ENCODE measurements at places on chromosomes 12 and 14.
A peak's percentile ranks its signal among the peaks of the same experiment; 100 is the strongest.

- no peak for DNase-seq
These were observed 48.5 kb downstream of the VCPKMT start for GRCh38 chr14:50067723-50068495.

GRCh38 chr14:102728501-102728900 lies 48.7 kb upstream of the TRAF3 start:
- no peak for DNase-seq

GRCh38 chr12:116697305-116697704 lies 40.6 kb downstream of the SPRING1 start:
- DNase-seq = no peak

DNA sequence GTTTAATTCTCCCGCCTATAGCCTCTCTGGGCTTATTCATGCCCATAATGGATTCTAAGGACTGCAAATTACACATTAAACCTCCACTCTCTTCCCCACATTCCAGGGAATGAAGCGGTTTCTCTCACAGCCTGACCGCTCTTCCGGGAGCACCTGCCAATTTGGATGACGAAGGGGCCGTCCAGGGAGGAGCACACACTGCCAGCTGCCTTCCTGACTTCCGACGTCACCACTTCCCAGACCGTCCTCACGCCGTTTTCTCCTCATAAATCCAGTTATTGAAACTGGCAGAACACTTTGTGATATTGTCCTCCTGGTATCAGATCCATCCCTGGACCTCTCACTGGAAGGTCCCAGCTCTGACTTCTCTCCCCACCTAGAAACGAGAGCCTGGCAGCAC lies 87.6 kb downstream of the GCH1 start:
- no peak for DNase-seq

DNA sequence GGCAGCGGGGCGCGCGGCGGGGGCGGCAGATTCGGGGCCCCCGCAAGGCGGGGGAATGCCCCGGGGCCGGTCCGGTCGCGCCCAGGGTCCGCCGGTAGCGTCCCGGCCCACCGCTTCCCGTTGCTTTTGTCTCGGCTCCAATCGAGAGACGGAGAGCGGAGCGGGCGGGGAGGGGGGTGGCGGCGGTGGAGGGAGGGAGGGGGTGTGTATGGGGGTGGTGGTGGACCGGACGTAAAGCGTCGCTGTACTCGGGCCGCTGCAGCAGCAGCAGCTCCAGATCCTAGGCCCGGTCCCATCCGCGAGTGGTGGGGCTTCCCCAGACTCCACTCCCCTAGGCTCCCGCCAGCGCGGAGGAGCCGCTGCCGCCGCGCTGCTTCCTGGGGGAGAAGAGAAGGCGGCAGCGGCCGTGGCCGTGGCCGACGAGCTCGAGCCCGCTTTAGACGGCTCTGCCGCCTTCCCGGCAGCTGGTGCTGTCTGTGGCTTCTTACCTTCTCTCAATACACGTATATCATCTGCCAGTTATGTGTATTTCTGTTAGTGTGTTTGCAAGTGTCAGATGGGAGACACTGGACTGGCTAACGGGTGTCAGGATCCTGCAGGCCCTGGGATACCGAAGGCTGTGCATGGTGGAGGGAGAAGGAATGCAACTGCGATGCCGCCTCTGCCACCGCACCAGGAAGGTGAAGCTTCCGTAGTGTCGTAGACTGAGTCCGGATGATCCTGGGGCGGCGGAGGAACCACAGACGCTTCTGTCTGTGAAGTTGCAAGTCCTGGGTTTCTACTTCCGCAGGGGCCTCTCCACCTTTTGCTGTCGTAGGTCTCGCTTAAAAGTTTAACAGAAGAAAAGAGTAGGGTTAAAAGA lies 508 bp downstream of the CNOT2 start:
- DNase-seq = peak; percentile 66

GRCh38 chr12:57009949-57010626 lies 3.7 kb upstream of the ZBTB39 start:
- DNase-seq = no peak

DNA sequence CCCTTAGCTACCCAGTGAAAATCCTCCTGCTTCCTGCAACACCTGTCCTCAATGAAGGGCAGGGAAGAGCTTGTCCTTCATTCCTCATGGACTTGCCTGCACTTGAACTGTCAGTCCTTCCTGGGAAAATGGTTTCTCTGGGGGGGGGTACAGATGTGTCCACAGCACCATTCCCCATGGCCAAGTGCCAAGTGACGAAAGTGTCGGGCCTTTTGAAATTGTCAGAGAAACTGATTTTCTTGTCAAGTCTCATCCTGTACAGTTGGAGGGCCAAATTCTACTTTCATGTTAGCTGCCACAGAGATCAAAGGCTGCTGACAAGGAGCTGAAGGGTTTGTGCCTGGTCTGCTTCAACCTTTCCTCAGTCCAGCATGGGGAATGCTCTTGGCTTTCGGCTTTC lies 179.5 kb upstream of the PARP11 start:
- DNase-seq = no peak

DNA sequence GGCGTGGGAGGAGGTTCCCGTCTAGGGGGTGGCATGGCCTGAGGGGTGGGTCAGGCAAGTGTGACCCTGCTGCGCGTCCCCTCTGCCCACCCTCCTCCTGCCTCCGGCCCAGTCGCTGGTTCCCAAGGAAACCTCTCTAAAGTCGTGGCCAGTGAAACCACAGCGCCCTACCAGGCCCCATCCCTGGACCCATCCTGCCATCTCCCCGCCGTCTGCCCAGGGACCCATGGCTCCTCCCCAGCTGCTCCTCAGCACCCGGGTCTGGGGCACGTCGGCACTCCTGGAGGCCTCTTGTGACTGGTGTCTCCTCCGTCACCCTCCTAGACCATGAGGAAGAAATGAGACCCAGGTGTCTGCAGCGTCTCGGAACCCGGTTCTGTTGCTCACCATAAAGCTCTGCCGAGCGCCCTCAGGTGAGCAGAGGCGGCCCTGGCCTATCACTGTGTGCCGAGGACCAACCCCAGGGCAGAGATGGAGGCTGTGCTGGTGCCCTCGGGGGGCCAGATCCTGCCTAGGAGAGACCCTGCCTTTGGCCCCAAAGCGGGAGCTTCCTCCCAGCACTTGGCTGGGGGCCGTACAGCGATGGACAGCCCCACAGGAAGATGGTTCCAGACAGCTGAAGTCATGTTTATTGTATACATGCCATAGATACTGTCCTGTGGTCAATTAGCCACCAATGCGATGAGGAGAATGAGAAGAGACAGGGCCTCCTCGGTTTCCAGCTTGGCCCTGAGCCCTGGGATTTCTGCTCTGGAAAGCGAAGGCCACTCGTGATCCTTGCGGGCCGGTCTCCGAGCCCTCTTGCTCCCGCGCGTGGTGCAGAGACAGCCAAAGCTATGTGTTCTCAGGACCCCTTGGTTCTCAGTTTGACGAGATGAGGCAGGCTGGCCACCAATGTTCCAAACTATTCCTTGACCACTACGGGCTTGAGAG lies 222.5 kb upstream of the RTL1 start:
- no peak for DNase-seq

GRCh38 chr12:100398307-100398706 lies 41.4 kb downstream of the SLC17A8 start:
- DNase-seq = no peak

GRCh38 chr12:109588461-109589239 lies 15.1 kb downstream of the MVK start:
- no peak for DNase-seq

DNA sequence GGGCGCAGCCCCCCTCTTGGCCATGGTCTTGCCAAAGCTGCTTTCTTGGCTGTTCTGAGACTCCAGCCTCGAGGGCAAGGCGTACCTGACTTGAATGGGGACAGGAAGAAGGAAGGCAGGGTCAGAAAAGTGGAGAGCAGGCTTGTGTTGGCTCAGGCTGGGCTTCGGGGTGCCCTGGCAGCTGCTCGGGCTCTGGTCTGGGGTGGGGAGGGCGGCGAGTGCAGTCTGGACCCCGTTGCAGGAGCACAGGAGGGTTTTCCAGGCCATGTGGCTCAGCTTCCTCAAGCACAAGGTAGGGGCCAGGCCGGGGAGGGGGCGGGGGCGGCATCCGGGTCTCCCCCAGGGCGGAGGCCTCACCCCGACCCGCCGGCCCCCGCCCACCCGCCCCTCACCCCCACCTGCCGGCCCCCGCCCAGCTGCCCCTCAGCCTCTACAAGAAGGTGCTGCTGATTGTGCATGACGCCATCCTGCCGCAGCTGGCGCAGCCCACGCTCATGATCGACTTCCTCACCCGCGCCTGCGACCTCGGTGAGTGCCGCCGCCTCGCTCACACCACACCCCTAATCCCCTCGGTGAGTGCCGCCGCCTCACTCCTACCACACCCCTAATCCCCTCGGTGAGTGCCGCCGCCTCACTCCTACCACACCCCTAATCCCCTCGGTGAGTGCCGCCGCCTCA lies 4.2 kb downstream of the NOC4L start:
- DNase-seq = peak; percentile 48

- DNase-seq = no peak
These were observed 34.1 kb upstream of the SPTSSA start for GRCh38 chr14:34496007-34496678.

- DNase-seq = no peak
These were observed 138.5 kb downstream of the FUT8 start for GRCh38 chr14:65550779-65551643.

GRCh38 chr14:67360470-67361206 lies 510 bp downstream of the EIF2S1 start:
- no peak for DNase-seq

- no peak for DNase-seq
These were observed 19.6 kb downstream of the CLMN start for GRCh38 chr14:95300002-95300696.

GRCh38 chr12:80714846-80715245 lies 1.9 kb upstream of the MYF5 start:
- DNase-seq = no peak

DNA sequence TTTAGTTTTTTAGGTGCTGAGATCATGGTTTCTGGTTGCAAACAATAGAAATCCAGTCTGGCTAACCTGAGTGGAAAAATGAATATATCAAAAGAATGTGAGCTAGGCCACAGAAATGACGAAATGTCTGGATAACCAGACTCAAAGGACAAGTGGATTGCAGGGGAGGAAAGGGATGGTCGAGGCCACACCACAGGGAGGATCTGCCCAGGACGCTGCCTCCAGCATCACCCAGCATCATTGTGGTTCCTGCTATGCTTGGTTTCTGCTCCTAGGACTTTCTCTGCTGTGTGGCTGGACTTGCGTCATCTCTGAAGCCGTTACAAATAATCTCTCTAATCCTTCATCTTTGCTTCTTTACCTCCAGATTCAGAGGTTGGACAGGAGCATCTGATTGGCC lies 80.4 kb downstream of the TTC8 start:
- no peak for DNase-seq

- no peak for DNase-seq
These were observed 350.7 kb downstream of the RMST start for GRCh38 chr12:97813301-97813700.

DNA sequence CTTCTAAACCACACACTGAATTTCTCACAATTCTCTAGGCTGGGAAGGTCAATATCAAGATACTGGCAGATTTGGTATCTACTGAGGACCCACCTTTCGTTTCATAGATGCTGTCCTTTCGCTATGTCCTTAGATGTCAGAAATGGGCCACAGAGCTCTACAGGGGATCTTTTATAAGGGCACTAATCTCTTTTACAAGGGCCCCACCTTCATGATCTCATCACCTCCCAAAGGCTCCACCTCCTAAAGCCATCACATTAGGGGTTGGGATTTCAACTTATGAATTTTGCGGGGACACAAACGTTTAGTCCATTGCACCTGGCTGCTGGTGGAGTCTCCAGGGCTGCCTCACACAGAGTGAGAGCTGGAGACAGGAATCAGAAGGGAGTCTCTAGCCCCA lies 79.9 kb downstream of the ACACB start:
- no peak for DNase-seq

DNA sequence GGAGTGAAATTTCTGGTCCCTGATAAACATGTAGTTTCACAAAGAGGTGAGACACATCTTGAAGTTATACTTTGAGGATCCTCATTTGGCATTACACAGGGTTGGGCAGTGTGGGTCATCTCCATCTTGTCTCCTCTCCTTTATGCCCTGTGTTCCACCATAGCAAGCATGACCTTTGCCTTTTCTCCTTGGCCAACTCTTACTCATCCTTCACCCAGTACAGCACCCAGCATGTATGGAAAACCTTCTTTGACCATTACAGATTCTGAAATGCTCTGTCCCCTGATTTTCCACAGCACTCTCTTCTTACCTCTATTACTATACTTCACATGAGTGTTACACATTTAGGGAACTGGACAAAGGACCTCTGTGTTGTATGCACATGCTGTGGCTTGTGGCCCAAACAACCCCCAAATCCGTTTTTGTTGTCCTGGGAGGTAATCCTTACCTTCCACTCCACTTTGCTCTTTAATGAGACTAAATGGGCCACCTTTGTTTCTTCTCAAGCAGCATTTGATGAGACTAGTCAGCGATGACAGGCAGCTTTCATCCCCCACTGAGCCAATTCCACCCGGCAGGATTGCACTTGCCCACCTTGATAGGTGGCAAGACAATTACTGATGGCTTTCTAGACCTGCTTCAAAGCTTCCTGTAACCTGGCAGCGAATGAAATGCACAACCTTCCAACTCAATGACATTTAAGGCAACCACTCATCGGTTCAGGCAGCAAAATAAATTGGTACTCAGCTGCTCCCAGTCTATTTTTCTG lies 163.5 kb downstream of the MON2 start:
- DNase-seq = no peak

GRCh38 chr12:15700595-15700994 lies 88.6 kb downstream of the EPS8 start:
- DNase-seq = no peak

GRCh38 chr14:73290279-73290678 lies 53.0 kb downstream of the PAPLN start:
- no peak for DNase-seq

- no peak for DNase-seq
These were observed 165.4 kb upstream of the TMEM260 start for GRCh38 chr14:56414236-56414635.

GRCh38 chr14:75156901-75157300 lies 19.5 kb downstream of the TMED10 start:
- peak; percentile 20 for DNase-seq

GRCh38 chr14:50784683-50785456 lies 46.1 kb downstream of the NIN start:
- DNase-seq = no peak

GRCh38 chr12:65122703-65123102 lies 1.6 kb upstream of the WIF1 start:
- no peak for DNase-seq

DNA sequence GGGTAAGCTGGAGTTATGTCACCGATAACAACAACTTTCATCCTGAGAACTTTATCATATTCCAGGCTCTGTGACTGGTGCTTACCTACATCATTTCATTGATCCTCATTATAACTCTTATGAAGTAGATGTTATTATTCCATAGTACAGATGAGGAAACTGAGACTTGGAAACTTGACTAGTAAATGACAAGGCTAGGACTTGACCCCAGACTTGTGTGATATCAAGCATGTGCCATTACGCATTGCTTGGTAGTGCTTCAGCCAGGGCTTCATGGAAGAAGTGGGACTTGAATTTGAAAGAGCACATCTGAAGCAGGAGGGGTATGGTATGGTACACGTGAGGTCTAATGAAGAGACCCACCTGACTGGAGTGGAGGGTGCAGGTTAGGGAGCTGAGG lies 11.9 kb downstream of the AVIL start:
- DNase-seq = no peak
